ENCODE measurements at places on chromosomes 1 and 21.

DNA sequence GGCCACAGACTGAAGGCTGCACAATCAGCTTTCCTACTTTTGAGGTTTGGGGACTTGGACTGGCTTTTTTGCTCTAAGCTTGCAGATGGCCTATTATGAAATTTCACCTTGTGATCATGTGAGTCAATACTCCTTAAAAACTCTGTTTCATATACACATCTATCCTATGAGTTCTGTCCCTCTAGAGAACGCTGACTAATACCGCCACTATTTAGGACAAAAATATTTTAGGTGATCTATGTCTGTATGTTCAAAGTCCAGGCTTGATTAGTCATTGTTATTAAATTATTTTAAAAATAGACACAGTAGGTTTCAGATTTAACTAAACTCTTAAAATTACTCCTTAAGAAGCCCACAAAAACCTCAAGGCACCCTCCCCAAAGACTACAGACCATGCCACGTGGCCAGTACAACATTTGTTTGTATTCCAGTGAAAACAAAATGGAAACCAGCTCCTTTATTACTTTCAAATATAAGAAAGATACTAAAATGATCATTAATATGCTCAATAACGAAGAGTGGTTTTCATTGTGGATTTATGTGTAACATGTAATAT, 63.1 kb downstream of the TMPRSS15 start:
- no peak for DNase-seq

DNA sequence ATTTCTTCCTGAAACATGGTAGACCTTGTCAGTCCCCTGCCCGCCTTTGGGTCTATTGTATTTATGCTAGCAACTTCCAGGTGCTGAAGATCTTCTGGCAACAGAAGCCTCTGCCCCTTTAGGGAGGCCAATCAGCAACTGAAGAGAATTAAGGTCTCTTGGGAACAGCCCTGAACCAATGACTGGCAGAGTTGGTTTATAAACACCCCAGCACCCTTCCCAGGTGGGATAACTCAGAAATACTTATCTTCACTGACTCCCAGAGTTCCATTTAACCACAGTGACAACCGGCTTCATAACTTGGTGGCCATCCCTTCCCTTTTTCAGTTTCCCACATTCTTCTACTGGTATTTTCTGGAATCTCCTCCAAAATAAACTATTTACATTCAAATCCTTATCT, 27.2 kb upstream of the TMCO1 start:
- DNase-seq = no peak

GRCh38 chr1:99176753-99177152, 87.5 kb upstream of the PLPPR4 start:
- no peak for DNase-seq

- DNase-seq = no peak
Observed at GRCh38 chr1:224466154-224466553, 31.6 kb upstream of the WDR26 start.

DNA sequence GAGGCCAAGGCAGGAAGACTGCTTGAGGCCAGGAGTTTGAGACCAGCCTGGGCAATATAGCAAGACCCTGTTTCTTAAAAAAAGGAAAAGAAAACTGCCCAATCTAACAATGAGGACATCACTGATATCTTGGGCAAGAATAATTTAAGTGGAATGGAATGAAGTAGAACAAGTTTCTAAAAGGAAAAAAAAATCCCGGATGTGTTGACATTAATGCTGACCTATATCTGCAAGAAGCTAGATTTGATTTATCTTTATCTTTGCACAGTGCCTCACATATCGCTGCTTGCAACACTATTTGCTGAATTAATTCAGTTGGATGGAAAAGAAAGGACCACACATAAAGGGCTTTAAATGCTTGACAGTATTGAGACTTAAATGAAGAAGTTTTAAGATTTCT, 27.8 kb downstream of the DIPK1A start:
- no peak for DNase-seq

DNA sequence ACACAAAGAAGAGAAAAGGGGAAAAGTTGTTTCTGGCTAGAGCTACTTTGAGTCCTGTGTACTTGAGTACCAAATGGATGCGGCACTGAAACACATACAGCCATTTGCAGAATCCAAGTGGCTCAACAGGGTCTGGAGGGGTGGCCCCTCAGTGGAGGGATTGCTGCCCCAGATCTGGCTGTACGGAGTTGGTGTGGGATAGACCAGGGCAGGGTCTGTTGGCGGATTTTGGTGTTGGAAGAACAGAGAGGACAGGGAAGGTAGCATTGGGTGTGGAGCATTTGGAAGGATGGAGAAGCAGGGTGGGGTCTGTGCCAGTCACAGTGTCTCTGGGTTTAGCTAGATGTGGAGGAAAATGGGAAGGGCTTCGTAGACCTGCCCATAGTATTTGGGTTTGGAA, 220.5 kb downstream of the CAMTA1 start:
- DNase-seq = no peak

DNA sequence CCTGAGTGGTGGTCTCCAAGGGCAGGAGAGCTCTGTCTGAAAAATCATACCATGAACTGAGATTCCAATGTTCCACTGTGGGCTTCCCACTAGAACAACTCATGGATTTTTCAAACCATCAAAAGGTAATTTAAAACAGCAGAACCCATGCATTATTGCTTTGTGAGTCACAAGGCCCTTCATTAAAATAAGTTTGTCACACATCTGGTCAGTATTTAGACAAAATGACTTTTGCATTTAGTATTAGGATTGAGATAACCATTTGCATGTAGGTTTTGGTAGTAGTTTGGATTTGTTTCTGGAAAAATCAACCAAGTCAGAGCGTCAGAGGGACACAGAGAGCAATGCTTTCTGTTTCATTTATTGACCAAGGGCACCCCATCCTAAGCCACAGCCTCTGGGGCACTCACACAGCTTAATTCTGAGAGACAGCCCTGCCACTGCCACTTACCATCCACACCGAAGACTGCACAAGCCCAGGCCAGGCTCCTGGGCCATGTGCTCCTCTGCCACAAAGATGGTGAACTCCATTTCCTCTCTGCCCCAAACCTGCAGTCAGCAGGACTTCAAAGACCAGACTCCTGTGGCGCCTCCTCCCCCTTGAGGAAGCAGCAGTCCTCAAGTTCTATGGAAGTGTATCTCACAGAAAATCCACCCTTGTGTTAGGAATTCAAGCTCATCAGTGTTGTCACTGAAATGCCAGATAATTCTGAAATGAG, 132.6 kb upstream of the DUSP10 start:
- DNase-seq = no peak

DNA sequence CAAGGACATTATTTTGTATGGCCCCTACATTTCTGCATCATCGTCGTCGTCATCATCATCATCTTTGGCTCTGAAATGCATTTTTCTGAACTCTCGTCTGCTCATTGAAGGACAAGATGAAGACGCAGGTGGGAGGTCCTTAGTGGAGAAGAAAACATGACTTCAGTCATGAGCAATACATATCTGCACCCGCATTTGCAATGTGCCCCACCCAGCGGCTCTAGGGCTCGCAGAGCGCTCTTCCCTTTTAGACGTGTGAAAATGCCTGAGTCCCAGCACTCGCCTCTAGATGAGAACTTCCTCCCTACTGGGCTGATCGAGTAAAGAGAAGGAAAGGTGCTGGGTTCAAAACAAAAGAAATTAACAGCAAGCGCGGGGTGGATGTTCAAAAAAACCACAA, 10.1 kb downstream of the C1orf174 start:
- no peak for DNase-seq
